Lower leg skin (tissue), 4 donors: ENCODE measurements at places on chromosomes 7 and 10. TPM values are rescaled to one million over a fixed set of nuclear protein-coding genes. Genes with fewer than 3 reads are reported as not detected.

DNA sequence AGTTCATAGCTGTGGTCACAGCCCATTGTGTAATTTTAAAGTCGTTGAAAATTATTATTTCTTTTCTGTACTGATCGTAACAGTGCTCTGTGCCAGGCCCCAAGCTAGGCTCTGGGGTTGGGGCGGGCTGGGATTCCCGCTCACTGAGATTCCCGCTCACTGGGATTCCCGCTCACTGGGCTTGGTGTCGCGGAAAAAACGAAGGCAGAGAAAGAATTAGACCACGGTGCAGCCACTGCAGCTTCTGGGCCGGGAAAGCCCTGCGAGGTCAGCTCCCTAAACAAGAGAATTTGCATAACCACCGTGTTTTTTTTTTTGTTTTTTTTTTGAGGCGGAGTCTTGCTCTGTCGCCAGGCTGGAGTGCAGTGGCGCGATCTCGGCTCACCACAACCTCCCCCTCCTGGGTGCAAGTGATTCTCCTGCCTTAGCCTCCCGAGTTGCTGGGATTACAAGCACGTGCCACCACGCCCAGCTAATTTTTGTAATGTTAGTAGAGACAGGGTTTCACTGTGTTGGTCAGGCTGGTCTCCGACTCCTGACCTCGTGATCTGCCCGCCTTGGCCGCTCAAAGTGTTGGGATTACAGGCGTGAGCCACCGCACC, 31.2 kb downstream of the FOXK1 start:
- peak; percentile 49 for DNase-seq

GRCh38 chr10:33088990-33089389, 131.0 kb upstream of the ITGB1 start:
- no peak for DNase-seq

The ECD gene
- total RNA-seq: 35.4 TPM

DNA sequence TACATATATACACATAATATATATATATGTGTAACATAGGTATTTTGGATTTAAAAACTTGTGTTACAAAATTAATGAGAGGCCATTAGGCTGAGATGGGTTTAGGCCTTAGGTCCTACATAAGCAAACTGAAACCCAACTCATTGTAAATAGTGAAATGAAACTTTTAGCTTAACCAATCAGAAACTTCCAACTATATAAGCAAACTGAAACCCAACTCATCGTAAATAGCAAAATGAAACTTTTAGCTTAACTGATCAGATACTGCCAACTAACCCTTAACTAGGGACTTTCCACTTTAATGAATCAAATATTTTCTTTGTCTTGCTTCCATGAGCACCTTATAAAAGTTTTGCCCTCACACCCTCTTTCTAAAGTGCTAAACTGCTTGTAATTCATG, 17.3 kb upstream of the SAMD9L start:
- DNase-seq: no peak

- peak; percentile 10 for DNase-seq
Measured at GRCh38 chr10:78531088-78531487, 497.4 kb downstream of the RPS24 start.

The TMEM176B gene
- total RNA-seq: 7.5 TPM

The DNA2 gene
- total RNA-seq: 2.6 TPM
